ENCODE measurements at places on chromosomes 2 and 18.

DNA sequence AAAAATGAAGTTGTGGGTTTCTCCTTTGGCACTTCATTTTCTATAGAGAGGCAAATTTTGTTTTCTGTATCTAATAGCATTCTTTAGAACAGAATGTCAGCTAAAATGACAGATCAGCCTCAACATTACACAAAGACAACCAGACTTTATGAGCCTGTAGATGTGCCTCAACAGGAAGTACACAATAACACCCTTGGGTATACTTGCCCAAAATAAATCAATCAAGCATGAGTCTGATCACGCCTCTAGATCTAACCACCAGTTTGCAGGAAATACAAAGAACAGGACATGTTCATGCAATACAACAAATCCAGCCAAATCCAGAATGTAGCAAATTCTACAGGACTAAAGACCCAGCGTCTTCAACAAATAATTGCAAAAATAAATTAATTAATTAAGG lies 11.2 kb upstream of the DAPL1 start:
- H3K27me3 ChIP-seq, result no peaks in the 10 kb centered on the region
- H3K4me3 ChIP-seq, result no peak overlapping the region
- peaks cover 9% of the 10 kb centered on the region for H3K4me1 ChIP-seq
- no peak overlapping the region for H3K27ac ChIP-seq
- no peaks in the 10 kb centered on the region for H3K36me3 ChIP-seq
- DNase-seq, result no peak

- no peaks in the 10 kb centered on the region for H3K4me1 ChIP-seq
- no peak overlapping the region for H3K27ac ChIP-seq
- DNase-seq, result no peak
These were observed 61.4 kb downstream of the NDUFA10 start for GRCh38 chr2:239963646-239964205.

- H3K4me3 ChIP-seq, result no peak overlapping the region
- no peak for DNase-seq
- no peaks in the 10 kb centered on the region for H3K4me1 ChIP-seq
- no peaks in the 10 kb centered on the region for H3K27me3 ChIP-seq
- no peak overlapping the region for H3K27ac ChIP-seq
These were observed 77.4 kb downstream of the SLC4A3 start for GRCh38 chr2:219704878-219705277.

GRCh38 chr2:37453027-37453426 lies 108.6 kb downstream of the QPCT start:
- no peak for DNase-seq
- H3K27me3 ChIP-seq, result no peaks in the 10 kb centered on the region
- peaks cover 3% of the 10 kb centered on the region for H3K4me1 ChIP-seq
- H3K4me3 ChIP-seq, result no peak overlapping the region
- no peak overlapping the region for H3K27ac ChIP-seq

GRCh38 chr2:172912266-172912665 lies 163.4 kb upstream of the MAP3K20 start:
- H3K27me3 ChIP-seq, result no peaks in the 10 kb centered on the region
- no peak overlapping the region for H3K4me3 ChIP-seq
- H3K27ac ChIP-seq, result no peak overlapping the region
- H3K4me1 ChIP-seq, result no peaks in the 10 kb centered on the region
- H3K36me3 ChIP-seq, result no peaks in the 10 kb centered on the region

- no peak overlapping the region for H3K27ac ChIP-seq
- no peaks in the 10 kb centered on the region for H3K27me3 ChIP-seq
- no peak for DNase-seq
These were observed 151.6 kb downstream of the RTN4 start for GRCh38 chr2:54898456-54899226.
